ENCODE measurements at places on chromosomes 1 and 21.
A peak's percentile ranks its signal among the peaks of the same experiment; 100 is the strongest.

DNA sequence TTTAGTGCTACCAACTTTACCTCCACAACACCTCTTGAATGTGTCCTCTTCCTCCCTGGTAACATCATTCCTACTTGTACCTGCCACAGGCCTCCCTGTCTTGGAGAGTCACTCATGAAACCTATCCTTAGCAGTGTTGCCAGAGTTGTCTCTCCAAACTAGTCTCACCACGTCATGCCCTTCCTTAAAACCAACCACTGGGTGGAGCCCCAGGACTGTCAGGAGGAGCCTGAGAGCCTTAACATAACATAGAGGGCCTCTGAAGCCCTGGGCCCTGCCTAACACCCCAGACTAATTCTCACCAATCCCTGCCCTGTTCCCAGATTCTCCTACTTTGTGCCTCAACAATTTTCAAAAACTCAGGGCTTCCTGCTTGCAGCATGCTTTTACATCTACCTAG is 65.3 kb downstream of the ZNF697 start:
- no peak for DNase-seq

DNA sequence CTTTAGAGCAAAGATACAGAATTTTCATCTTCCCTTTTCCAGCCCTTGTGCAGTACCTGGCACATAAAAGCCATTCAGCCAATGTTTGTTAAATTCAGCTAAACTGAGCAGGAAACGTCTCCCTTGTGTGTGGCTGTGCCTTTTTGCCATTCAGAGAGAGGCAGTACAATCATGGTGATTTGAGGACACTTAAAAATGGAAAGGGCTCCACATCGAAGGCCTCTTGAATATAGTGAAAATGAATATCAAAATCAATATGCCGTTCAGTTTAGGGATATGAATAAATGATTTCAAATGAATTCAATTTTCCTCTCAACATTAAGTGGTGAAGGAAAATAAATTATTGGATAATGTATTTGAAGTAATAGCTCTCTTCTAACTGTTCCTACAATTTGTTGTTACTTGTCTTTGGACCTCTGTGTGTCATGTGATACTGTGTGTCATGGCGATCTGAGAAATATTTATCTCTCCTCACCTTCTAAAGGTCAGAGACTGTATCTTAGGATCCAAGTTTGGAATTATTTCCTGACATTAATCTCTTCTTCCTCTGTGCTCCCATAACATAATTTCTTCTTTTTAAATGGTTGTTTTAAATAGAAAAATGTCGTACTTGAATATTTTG is 355.6 kb upstream of the ST6GALNAC5 start:
- DNase-seq: no peak

DNA sequence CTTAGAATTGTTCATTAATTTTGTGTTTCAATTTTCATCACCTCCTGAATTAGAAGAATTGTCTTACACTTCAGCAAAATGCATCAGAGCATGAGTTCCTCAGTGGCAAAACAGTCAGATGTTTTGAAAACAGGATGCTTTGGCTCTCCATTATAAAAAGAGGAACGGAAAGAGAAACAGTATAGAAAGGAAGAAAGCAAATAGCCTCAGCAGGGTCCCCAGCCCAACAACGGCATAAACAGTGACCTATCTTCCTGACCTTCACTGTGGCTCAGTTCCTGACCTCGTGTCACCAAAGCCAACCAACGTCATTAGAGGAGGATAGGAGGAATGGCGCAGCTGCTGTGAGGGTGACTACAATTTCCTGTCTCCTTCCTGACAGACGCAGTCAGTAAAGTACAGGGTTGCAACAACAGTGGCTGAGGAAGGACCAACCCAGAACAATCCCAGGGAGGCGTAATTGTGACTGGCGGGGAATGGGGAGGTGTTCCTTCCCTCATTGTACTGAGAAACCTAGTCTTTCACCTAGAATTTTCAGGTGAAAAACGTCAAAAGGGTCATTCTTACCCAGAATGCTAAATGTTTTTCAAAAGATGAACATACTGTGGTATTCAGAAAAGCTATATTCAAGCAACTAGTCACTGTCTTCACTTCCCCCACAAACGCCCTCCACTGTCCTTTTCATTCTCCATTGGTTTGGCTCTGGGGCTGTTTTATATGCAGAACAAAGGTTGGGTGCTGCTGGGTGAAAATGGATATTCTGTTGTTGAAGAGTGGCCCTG is 197.9 kb upstream of the SGIP1 start:
- peak; percentile 60 for DNase-seq

- peak; percentile 38 for DNase-seq
Measured at GRCh38 chr1:93814059-93814794, 64.8 kb downstream of the DNTTIP2 start.

GRCh38 chr1:39416609-39417008 is 74.8 kb upstream of the BMP8A start:
- DNase-seq: no peak

GRCh38 chr1:1173793-1174415 is at the start of gene TTLL10:
Gene TTLL10 (plus strand): TSS chr1:1173880. CDS start chr1:1179216, 5,336 bp downstream.
- no peak for DNase-seq

DNA sequence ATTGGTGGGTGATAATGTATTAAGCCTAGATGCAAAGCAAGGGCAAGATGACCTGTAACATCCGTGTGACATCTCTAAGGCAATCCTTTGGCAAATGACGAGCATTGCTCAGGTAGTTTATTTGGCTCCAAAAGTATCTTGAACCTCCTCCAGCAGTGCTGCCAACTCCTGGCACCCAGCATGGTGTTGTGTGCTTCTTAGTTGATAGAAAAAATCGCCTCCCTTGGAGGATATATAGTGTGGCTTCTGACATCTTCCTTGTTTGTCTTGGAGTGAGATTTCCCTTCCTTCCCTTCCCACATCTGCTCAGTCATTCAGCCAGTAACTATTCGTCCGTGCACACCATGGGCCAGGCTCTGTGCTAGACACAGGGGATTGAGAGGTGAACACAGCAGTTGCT is 121.8 kb downstream of the TOMM20 start:
- DNase-seq: no peak

DNA sequence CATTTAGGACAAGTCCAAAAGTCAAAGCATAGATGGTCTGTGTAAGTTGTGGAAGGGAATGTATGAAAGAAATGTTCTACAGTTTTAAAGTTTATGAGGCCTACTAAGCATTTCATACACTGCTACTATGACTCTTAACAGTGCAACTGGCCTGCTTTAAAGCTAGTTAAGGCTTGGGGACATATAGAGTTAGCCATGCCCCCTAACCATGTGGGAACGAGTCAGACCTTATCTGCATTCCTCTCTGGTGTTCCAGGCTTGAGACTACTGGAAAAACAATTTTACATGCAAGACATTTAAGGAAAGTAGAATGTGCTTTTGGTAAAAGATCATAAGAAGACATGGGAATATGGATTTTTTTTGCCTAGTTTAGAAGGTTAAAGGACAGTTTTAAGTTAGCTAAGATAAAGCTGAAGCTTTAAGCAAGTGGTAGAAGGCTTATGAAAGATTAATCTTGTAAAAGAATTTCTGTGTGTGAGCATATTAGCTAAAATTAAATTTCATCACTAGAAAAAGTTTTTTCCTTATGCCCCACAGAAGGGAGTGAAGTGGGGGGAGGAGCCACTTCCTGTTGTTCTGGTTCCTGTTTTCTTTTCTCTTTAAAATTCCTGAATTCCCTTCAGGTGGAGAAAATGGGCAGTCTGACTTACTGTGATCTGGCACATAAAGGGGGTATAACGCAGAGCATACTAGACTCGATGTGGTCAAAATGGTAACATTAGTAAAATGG is 8.9 kb upstream of the CD48 start:
- DNase-seq: no peak

DNA sequence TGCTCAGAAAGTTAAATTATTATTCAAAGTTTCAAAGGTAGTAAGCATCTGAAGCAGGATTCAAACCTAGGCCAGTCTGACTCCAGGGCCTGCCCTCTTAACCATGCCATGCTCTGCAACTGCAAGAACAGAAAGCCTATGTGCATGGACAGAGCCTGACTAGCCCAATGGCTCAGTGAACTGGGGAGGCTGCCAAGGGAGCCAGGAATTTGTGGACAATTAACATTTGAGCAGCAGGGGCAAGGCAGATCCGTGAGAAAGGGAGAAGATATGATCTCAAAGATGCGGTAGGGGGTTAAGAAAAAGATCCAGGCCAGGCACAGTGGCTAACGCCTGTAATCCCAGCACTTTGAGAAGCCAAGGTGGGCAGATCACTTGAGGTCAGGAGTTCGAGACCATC is 6.5 kb upstream of the ATP1A4 start:
- DNase-seq: no peak

All from activated CD4-positive, CD25-positive, alpha-beta regulatory T cell treated with anti-CD3 and anti-CD28 coated beads, Interleukin-2, amount 50 U/mL, for 72 hours (primary cell).